ENCODE measurements at places on chromosomes 6 and 20. TPM values are rescaled to one million over a fixed set of nuclear protein-coding genes. Genes with fewer than 3 reads are reported as not detected.

DNA sequence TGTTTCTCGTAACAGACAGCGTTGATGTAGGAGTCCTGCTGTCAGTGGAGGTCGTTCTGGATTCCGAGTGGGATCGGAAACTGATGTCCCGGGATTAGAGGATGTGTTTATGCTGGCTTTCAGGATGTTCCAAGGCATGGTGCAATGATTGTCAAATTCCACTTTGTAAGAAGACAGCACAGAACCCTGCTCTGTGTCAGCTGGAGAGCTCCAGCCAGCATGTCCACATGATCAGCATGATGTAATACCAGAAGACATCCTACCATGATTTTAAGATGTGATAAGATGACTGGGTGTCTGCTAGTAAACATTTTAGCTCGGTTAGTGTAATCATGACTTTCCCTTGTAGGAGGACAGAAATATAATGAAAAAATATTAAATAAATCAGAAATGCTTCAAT, 20.3 kb downstream of the ENPP1 start:
- DNase-seq = no peak

DNA sequence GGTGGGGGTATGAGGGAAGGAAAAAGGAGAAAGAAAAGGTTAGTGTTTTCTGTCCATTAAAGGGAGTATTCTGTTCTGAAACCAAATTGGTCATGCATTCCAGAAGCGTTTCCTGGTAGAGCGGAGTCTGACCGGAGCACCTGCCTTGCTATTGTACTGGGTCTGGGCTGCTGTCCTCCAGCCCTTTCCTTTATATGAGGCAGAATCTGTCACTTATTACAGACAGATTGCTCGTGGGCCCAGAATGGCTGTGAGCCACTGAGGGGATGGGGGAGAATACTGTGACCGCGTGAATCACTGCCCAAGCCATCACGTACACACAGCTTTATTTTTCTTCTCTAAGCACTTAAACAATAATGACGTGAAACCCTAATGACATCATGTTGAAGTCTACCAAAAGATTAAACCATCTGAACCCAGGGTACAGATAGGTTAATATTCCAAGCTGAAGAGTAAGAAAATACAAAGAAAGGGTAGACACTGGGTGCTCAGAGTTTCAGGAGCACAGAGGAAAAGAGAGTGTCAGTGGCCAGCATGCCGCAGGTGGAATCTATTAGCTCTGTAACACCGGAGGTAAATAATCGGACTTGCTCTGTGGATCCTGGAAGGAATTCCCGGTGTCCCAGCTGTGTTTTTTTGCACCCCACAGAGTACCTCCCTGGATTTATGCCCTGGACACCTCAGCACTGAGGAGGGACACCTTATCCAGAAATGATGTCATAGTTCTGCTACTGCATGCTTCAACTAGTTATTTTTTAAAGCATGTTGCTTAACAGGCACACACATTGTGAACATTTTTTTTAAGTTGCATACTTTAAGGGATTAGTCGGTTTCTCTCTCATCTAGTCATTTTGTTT, 573.3 kb downstream of the PKHD1 start:
- no peak for DNase-seq

- DNase-seq = no peak
Observed at GRCh38 chr6:88899569-88900316, 63.7 kb downstream of the RNGTT start.

- DNase-seq = no peak
Observed at GRCh38 chr6:41370488-41371111, 35.2 kb downstream of the NCR2 start.

GRCh38 chr6:43934183-43934802, 164.3 kb downstream of the VEGFA start:
- DNase-seq = no peak

DNA sequence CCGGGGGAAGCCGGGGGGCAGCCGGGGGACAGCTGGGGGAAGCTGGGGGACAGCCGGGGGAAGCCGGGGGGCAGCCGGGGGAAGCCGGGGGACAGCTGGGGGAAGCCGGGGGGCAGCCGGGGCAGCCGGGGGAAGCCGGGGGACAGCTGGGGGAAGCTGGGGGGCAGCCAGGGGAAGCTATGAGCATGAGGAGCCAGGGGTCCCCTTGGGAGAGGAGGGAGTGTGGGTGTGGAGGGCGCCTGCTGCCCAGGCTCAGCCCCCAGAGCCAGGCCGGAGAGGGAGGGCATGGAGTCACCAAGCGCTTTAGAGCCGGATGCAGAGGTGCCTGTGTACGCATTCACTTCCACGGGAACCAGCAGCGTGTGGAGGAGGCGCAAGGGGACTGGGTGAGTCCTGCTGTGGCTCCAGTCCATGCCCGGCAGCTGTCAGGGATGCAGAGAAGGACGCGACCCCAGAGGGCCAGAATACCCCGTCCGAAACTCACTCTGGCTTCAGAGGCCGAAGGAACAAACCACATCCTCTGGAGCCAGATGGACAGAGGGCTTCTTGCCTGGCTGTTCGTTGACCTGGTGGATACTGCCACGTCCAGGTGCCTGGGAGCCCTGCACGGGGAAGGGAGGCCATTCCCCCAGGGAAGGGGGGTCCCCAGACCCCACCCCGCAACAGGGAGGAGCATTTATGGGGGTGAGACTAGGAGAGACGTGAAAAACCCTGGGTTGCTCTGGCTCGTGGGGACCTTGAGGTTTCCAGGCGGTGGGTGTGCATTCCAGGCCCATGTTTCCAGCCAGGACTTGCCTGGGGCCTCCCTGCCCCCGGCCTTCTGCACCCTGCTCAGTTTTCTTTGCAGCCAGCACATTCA, 26.5 kb upstream of the DACT2 start:
- DNase-seq = no peak

BTN1A1 gene
- not detected for total RNA-seq

GRCh38 chr6:81366972-81367371, 385.5 kb downstream of the TENT5A start:
- no peak for DNase-seq
